ENCODE measurements at places on chromosomes 3 and 15.

DNA sequence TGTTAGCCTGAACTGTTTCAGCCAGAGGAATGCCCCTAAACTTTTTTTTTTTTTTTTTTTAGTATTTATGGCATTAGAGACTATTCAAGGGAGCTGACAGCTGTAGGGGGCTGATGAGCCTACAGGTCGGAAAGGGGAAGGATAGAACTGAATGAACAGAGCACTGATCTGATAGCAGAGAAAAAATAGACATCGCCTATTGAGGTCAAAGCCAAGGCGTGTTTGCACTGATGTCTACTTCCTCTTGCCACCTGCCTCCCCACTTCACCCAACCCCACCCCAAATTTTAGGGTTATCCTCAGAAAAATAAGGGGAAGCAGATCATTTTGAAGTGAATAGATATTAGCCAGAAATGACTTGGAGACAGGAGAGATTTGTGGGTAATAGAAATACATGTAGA is 3.0 kb upstream of the ZMAT3 start:
- DNase-seq, result no peak

- no peak for DNase-seq
Observed at GRCh38 chr15:74653426-74654102, 37.9 kb downstream of the CLK3 start.

DNA sequence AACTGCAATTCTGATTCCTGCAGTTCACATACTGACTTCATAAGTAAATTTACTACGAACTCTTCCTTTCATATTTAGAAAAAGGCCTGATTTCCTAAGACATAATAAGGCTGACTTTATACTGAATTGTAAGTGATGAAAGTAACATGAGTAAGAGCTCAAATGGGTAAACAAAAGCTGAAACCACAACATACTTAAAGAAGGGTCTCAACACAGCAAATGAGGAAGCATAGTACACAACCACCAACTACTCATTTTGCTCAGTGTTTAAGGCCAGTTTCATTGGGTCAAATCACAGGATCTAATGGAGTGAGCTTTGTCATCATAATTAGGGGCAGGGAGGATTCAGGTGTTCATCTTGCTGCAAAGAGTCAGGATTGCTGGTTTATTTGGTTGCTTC is 81.4 kb downstream of the SETD2 start:
- DNase-seq, result no peak

DNA sequence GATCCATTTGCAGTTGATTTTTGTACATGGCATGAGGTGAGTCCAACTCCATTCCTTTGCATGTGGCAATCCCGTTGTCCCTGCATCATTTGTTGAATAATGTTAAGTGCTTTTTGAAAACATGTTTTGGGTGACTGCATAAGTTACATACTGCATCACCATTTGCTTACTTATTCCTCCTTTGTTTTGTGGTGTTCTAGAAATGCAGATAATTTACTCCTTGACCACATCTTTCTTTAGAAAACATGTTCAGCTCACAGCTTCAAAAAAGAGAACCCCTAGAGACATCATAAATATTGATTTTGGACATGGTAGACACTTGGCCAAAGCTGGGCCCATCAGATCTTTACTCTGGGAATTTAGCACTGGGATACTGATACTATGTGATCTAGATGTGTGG is 135.3 kb upstream of the DAZL start:
- no peak for DNase-seq

GRCh38 chr3:124916837-124917409 is 17.6 kb downstream of the MUC13 start:
- no peak for DNase-seq

DNA sequence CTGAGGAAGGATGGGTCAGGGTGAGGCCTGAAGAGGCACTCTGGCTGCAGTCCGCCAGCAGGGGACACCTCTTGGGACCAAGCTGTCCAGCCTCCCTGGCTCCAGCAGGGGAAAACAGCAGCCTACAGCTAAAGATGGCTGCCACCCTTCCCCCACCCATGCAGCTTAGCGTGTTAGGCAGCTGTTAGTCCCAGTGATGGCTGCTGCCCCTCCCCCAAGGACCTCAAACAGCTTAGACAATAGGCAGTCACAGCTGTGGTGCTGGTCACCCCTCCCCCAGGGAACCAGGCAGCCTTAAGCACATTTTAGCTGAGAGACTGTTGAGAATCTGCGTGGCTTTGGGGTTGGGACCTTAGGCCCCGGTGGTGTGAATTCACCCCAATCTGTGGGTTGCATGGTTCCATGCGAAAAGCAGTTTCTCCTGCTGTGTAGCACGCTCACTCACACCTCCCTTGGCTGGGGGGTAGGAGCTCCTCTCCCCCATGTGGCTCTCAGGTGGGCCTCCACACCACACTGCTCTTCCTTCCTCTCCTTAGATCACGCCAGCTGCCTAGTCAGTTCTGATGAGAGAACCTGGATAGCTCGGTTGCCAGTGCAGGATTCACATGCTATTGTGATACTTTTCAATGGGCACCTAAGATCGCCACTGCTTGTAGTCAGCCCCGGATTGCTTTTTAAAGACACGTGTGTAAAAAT is 140.5 kb upstream of the CADPS start:
- no peak for DNase-seq

DNA sequence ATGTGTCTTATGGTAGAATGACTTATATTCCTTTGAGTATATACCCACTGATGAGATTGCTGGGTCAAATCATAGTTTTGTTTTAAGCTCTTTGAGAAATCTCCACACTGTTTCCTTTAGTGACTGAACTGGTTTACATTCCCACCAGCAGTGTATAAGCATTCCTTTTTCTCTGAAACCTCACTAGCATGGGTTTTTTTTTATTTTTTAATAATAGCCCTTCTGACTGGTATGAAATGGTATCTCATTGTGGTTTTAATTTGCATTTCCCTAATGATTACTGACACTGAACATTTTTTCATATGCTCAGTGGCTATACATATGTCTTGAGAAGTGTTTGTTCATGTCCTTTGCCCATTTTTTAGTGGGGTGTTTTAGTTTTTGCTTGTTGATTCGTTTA is 494.3 kb downstream of the SQOR start:
- DNase-seq, result no peak

DNA sequence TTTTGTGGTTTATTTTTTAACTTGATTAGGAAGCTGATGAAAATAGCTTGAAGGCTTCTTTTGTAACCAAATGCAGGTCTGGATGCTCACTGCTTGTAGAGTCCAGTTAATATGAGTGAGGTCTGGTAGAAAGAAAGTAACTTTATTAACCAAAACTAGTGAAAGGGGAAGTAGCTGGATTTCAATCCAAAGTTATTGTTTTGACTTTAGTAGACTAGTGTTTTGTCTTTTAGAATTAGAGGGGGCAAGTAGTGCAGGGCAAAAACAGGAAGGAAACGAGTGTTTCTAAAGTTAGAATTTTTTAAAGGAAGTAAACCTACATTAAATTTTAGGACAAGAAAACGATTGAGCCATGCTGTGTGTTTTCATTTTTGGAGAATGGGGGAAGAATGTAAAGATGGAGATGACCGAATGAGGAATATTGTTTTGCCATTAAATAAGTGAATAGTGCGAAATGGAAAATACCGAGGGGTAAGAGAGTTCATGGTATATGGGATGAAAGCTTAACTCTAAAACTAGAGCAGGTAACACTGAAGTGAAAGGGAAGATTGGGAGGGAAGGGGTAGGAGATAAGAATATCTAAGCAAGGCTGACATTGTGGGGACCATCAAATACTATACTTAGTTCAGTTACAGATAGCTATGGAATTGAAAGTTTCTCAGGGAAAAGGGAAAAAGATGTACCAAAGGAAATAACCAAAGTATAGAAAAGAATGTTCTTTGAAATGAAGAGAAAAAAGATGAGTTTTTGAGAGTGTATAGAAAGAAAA is 40.0 kb downstream of the USP3 start:
- DNase-seq, result no peak

DNA sequence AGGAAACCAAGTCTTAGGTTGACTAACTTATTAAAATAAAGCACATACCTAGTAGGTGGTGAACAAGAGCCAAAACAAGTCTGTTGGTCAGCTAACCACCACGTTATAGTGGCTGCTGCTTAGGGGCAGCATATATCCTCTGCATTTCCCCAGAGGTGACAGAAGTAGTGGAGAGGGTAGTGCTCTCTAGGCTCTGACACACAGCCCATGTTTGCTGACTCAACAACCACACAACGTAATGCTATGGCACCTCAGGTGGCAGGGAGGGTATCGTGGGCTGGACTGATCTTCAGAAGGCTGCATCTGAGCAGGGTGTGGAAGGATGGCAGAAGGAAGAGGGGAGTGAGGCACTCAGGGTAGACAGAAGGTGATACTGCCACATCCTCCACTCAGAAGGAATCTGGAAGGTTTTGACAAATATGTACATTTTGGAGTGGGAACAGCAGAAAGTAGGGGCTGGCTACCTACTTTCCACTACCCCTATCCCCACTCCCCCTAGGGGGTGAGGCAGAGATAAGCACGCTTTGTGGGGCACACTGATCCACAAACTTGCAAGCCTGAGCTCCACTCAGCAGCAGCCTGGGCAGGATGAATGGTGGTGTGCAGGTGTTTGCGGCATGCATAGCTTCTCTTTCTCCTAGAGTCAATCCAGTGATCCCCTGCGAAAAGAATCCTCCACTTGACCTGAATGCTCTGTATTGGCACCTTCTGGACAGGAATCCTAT is 178.1 kb downstream of the RORA start:
- DNase-seq, result no peak

DNA sequence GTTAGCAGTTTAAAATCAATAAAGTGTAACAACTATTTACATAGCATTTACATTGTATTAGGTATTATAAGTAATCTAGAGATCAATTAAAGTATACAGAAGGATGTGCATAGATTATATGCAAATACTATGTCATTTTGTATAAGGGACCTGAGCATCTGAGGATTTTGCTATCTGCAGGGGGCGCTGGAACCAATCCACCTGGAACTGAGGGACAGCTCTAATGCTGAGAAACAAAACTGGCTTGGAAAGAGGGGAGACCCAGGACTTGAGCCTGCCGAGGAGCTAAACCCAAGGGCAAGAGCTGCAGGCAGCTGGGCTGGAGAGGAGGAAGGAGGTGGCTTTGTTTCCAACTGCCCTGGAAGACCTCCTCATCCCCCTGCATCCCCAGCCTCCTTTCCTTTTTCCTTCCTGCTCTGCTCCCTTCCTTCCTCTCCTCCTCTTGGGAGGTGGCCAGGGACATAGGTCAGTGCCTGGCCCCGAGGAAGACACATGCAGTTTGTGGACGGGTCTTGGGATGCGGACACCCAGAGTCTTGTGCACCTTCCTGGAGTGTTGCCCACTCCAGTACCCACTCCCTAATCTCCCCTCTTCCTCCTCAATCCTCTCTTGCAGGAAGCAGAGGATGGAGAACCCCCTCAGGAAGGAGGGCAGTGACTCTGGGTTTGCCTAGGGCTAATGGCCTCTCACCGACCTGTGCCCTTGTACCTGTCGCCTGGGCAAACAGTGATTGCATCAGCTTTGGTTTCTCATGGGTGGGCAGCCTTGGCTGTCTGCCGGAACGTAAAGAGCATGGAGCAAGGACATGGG is 825 bp upstream of the RTP3 start:
- no peak for DNase-seq

- DNase-seq, result no peak
Observed at GRCh38 chr3:153591561-153592245, 429.7 kb downstream of the RAP2B start.

DNA sequence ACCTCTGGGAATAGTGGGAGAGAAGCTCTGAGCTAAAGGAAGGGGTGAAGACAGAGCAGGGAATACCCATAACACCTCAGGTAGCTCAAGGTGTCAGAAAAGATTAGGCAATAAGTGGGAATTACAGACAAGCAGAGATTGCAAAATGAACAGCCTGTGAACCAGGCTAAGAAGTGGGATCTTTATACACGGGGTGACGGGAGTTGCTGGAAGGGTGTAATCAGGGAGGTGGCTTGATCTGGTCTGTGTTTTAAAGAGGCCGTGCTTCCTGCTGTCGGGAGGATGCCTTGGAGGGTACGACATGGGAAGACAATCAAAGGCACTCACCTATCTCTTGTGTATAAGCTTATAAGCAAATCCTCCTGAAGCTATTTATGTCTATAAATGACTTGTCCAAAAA is 216.3 kb downstream of the CLSTN2 start:
- DNase-seq, result no peak
